ENCODE measurements at places on chromosomes 11 and 22.

GRCh38 chr11:68735646-68736045 lies 15.7 kb downstream of the TESMIN start:
- no peak for DNase-seq

DNA sequence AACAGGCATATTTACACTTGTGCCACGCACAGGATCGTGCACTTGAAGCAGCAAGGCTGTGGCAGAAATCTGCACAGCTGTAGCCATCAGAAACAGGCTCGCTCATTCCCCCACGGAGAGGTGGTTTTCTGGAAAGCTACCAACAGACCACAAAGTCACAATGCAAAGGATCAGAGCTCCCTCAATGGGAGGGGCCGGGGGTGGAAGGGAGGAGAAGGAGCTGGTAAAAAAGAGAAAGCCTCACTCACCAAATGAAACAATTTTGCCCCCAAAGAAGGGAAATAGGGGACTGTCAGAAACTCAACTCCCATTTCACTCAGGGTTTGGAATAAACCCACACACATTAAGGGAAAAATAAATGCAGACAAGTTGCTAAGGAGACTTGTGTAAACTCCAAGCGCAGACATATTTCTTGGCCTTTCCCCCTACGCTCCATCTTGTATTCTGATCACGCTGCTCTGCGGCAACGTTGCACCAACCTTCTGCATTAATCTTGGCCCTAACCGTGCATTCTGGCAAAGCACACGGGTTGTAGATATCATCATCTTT lies 43.2 kb upstream of the BLID start:
- DNase-seq, result no peak

- no peak for DNase-seq
Measured at GRCh38 chr11:125428486-125429173, 67.4 kb downstream of the FEZ1 start.

DNA sequence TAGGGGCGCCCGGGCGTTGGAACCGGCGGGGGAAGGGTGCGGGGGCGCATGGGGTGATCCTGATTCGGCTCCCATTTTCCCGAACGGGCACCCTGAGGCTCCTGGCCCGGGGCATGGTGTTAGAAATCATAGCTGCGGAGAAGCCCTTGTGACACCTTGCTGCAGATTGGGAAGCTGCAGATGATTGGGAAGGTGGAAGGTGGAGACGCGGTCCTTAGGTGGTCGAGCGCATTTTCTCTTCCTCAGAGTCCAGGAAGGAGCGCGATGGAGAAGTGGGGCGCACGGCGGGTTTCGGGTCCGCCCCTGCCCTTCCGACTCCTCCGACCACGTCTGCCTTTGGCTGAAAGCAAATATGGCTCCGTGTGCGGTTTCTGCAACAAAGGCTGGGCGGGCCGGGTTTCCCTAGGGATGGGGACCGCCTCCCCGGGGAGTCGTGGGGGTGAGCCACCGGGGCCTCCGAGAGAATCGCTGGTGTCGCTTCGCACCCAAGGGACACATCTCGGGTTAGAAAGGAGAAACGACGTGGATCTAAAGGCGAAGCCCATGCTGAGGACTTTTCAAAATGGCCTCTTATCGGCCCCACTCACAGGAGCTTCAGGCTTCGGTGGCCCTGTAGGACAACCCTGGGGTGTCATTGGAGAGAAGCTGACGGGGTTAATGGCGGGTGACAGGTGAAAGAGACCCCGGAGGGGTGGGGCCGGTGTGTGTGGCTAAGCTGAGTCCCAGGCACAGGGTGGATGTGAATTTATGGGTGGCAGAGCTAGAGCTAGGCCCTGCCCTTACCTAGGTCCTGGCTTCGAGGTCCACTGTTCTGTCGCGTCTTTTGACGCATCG lies 707 bp upstream of the FTH1 start:
- DNase-seq, result no peak

DNA sequence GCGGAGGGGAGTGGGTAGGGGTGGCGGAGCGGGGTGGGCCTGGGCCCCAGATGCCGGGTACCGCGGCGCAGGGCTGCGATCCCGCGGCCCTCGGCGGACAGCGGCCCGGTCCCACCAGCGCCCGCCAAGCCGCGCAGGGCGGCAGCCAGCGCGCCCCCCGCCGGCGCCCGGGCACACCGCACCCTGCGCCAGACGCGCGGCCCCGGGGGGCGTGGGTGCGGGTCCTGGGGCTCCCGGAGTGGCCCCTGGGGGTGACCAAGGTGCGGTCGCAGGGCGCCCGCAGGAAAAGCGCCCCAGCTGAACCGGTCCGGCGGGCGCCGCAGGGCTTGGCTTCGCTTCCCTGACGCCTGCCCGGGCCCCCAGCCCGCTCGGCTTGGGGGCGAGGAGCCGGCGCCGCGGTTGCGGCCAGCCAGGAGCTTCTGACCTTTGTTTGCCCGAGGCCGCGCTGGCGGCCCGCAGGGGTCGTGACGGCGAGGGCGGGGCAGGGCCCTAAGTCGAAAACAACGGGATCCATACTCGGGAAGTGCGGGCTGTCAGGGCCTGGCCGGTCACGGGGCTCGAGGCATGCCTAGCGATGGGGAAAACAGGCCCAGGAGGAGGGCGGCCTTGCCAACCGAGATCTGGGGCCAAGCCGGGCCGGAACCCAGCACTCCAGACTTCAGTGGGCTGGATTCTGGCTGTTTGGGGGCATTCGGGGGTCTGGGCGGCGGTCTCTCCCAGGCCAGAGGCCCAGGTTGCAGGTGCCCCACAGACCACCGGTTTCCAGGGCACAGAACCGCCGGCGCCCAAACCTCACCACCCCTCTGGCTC lies 581 bp upstream of the AP5B1 start:
- no peak for DNase-seq

DNA sequence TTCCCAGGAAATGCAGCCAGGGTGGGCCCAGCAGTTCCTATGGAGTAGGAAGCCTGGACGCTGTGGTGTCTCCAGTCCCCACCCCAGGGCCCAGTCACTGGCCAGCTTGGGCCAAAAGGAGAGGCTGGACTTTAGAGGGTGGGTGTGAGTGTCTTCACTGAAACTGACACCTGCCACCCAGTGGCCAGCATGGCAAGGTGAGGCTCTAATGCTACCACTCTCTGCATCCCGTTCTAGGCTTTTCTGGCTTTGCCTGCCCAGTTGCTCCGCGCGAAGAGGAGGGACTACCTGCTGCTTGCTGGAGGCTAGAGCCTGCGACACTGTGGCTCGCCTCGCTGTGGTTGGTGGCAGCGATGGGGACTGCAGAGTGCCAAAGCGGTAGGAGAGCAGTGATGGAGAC lies 35.4 kb downstream of the C22orf42 start:
- DNase-seq, result no peak

DNA sequence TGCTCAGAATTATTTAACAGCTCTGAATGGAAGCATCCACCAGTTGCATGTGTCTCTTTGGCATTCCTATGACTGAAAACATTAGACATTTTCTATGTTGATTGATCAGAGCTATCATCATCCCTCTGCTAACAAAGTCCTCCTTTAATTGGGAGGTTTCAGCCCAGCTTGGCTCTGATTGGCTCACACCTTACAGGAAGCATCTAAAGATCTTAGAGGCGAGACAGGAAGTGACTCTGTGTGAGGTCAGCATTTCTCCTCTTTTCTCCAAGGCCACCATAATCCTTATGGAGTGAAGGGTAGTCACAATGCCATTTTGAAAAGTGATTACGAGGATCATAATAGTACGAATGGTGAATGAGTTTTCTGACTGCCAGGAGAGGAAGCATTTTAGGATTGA lies 260.8 kb downstream of the MIAT start:
- no peak for DNase-seq

DNA sequence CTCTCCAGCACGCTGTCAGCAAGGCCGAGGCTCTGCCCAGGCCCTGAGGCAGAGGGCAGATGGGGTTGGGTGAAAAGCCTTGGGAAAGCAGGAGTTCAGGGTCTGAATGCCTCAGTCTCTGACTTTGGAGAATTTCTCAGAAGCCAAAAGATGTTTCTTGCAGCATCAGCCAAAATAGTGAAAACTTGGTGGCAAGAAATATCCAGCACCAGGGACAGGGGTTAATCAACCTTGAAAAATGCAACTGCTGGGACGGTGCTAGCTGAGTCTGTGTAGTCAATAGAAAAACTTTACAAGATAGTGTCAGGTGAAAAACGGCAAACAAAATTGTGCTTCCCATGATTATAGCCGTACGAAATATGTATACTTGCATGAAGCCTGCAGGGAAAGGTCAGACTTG lies 1.4 kb upstream of the ABCC8 start:
- no peak for DNase-seq

- no peak for DNase-seq
Measured at GRCh38 chr22:22745225-22746060, 101.0 kb downstream of the GGTLC2 start.

DNA sequence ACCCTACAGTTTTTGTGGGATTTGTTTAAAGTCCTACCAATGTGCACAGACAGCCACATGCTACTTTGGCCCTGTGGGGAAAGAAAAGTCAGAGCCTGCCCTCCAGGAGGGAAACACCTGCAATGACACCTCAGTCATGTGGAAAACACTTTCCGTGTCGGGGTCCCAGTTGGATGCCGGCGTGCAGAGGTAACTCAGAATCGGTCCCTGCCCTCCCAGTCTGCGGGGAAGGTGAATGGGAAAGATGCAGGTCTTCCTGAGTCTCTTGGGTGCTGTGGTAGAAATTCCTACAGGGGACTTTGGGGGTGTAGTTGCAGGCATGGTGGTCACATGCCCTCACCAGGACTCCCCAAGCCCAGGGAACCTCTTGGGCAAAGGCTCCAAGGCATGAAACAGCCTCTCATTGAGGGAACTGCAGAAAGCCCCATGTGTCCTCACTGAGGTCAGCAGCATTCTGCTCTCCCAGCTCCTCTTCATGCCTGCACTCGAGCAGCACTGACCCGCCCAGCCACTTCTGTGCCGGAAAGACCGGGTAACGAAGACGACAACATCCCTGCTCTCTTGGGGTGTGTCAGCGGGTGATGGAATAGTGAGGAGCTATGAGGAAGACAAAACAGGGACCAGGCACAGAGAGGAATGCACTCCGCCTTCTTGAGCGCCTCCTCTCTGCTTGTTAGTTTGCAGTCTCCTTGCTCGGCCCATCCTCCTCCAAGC lies 4.7 kb downstream of the RIBC2 start:
- no peak for DNase-seq

GRCh38 chr11:14380947-14381561 lies 22.1 kb upstream of the RRAS2 start:
- no peak for DNase-seq

GRCh38 chr11:110903830-110904229 lies 191.6 kb upstream of the ARHGAP20 start:
- no peak for DNase-seq

DNA sequence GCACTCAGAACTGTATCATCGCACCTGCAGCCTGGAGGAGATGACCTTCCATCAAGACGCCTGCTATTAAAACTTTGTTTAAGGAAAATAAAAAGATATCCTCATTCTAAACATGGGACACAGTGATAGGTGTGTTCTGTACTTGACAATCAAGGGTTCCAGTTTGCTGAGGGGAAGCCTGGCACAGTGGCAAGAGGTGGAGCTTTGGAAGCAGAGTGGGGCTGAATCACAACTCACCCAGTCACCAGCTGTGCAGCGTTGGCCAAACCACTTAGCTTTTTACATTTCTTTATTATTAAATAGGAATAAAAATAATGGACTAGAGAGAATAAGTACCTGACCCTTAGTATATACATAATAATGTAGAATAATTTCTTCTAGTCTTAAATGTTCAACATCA lies 220.7 kb downstream of the TENM4 start:
- DNase-seq, result no peak

DNA sequence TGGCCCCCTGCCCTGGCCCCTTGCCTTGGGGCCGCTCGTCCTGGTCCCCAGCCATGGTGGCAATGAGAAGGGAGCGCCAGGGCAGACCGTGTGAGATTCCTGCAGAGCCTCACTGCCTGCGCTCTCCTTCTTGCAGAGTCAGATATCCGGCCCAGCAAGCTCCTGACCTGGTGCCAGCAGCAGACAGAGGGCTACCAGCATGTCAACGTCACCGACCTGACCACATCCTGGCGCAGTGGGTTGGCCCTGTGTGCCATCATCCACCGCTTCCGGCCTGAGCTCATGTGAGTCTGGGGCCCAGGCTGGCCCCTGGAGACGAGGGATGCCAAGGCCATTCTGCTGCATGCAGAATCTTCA lies 114.1 kb downstream of the MICAL2 start:
- peak; percentile 83 for DNase-seq

DNA sequence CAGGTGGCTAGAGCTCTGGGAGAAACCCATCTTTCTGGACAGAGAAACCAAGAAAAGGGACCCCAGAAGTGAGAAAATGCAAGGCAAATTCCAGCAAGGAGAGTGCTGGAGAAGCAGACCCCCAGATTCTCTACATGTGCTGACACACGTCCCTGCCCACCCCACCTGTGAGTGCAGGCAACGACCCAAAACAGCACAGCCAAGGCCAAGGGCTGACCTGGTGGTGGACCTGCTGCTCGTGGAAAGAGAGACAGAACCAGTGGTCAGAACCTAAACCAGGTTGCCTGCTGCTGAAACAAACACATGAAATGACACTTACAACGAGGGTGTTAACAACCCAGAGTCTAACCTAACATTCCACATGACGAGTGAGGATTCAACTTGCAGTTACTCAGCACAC lies 24.6 kb downstream of the TRMU start:
- DNase-seq, result no peak

DNA sequence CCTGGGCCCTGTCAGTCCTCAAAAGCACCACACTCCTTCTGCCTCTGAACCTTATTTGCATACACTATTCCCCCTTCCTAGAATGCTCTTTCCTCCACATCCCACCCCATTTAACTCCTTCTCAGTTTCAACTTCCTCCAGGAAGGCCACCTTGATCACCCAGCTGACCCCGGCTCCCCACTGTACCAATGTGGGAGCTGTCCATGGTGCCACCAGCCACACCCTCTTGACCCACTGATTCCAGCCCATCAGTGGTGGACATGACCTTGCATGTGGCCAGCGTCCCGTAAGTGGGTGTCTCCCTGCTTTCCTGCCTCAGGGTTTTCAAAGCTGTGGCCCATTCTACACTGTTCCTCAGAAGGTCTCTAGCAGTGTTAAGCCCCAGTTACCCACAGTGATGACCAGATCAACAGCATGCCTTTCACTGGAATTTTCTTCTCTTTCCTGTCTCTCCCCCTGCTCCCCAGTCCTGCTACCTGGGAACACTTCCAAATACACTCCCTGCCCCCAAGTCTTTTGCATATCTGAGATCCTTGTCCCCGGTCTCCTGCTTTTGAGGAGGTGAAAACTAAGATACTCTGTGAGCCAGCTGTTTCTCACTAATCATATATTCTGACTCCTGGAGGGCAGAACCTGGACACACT lies 346.6 kb downstream of the MN1 start:
- no peak for DNase-seq

- no peak for DNase-seq
Measured at GRCh38 chr22:26460202-26460601, 23.4 kb downstream of the HPS4 start.

- no peak for DNase-seq
Measured at GRCh38 chr11:85086504-85087284, 540.5 kb downstream of the DLG2 start.

- DNase-seq, result no peak
Measured at GRCh38 chr11:89443361-89444322, 47.5 kb downstream of the NOX4 start.

GRCh38 chr11:130156108-130157022 lies 3.2 kb upstream of the ST14 start:
- DNase-seq, result no peak

DNA sequence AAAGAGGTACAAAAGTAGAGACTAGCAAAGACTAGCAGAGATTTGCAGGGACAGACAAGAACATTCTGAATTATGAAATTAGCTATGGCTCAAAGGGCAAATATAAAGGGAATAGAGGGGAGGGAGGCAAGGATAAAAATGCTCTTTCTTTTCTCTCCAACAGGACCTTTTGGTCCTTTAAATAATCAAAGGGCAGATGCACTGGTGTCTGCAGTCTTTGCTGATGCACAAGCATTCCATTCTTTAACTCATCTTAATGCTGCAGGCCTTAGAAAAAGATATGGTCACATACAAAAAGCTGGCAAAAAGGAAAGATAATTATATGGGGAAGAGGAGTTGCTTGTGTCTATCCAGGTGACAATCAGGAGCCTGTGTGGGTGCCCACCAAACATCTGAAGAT lies 53.6 kb upstream of the SC5D start:
- DNase-seq, result no peak
